ENCODE measurements at places on chromosomes 7 and 10. TPM values are rescaled to one million over a fixed set of nuclear protein-coding genes. Genes with fewer than 3 reads are reported as not detected.

Gene FIS1
- polyA plus RNA-seq, result 147 TPM

Gene PTF1A
- not detected for polyA plus RNA-seq

- H3K4me1 ChIP-seq, result no peaks in the 10 kb centered on the region
- no peak overlapping the region for H3K27ac ChIP-seq
- no peak overlapping the region for H3K4me3 ChIP-seq
- no peak for DNase-seq
- no peaks in the 10 kb centered on the region for H3K27me3 ChIP-seq
Measured at GRCh38 chr10:123249894-123250293, 95.7 kb downstream of the BUB3 start.

DNA sequence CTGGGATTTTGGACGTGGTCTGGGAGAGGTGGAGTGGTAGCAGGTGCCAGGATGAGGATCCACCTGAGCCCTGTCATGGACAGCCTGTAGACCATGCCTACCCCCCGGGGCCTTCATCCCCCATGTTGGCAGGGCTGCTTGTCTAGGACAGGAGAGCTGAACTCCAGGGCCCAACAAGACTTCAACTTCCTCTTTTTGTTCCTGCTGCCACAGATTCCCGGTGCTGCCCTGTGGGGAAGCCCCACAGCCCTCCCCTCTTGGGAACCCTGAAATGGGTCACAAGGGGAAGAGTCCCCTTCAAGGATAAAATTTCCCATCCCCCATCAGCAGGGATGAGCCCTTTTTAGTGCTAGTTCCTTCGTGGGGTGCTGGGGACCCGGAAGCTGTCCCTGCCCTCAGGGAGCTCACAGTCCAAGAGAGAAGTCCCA lies 1.3 kb upstream of the CUEDC2 start:
- no peak for DNase-seq
- H3K4me1 ChIP-seq, result peaks cover 12% of the 10 kb centered on the region
- no peak overlapping the region for H3K27ac ChIP-seq
- no peaks in the 10 kb centered on the region for H3K36me3 ChIP-seq
- peaks cover 5% of the 10 kb centered on the region for H3K27me3 ChIP-seq

DNA sequence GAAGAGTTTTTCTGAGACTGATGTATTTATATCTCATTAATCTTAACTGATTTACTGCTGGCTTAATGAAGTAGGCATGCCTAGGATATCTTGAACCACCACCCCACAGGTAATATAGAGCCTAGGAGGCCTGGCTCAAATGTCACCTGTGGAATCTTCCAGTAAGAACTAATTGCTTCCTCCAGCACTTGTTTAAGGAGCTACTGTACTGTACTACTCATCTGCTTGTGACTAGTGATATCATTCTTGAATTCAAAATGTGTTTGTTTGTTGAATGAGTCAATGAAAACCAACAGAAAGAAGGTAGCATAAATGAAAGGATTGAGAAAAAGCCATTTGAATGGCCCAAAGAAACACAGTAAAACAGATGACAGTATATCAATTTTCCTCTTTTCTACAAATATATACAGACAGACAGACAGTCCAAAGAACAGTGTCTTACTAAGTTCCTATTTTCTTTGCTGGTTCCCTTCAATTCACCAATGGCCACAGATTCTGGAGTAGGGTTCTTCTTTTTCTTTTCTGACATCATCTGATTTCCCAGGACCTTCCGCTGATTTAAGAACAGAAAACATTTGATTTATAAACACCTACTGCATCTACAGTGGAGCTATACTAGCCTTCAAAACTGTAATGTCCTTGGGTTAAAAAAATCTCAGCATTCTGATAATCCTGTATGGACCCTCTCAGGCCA lies 43.7 kb upstream of the SLIT1 start:
- peaks cover 72% of the 10 kb centered on the region for H3K36me3 ChIP-seq
- H3K4me3 ChIP-seq, result no peak overlapping the region
- no peaks in the 10 kb centered on the region for H3K27me3 ChIP-seq
- DNase-seq, result no peak
- H3K27ac ChIP-seq, result no peak overlapping the region

DNA sequence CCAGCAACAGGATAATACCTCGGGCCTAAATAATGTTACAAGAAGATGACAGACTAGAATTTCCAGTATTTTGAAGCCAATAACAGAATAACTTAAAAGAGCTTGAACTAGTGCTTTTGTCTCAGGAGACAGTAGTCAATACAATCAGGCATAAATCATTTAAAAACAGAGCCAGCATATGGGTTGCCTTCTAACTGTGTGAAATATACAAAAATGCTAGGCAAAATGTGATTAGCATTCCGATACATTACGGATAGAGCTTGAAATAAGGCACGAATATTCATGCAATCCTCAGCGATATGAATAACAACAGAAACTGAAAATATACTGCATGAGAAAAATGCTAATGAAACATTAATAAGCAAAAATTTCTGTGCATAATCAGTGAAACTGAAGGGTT lies 18.3 kb upstream of the PRKAR2B start:
- no peaks in the 10 kb centered on the region for H3K4me1 ChIP-seq
- H3K27me3 ChIP-seq, result no peaks in the 10 kb centered on the region
- no peak overlapping the region for H3K4me3 ChIP-seq
- DNase-seq, result no peak
- no peaks in the 10 kb centered on the region for H3K36me3 ChIP-seq
